ENCODE measurements at places on chromosomes 13 and 19. TPM values are rescaled to one million over a fixed set of nuclear protein-coding genes. Genes with fewer than 3 reads are reported as not detected.

BST2 gene
- 34.3 TPM for total RNA-seq

DNA sequence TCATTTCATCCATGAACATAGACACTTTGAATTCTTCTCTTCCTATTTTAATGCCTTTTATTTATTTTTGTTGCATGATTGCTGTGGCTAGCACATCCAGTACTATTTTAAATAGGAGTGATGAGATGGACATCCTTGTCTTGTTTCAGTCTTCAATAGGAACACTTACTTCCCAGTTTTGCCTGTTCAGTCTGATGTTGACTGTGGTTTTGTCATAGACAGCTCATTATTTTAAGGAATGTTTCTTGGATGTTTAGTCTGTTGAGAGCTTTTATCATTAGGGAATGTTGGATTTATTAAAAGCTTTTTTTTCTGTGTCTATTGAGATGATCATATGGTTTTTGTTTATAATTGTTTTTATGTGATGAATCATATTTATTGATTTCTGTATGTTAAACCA lies 586.6 kb downstream of the SLITRK1 start:
- DNase-seq = no peak

- DNase-seq = peak; percentile 73
These were observed 190.9 kb downstream of the COL4A1 start for GRCh38 chr13:110116072-110116487.

GRCh38 chr19:38233740-38234251 lies 9.8 kb upstream of the DPF1 start:
- peak; percentile 80 for DNase-seq

NCCRP1 gene
- 0.66 TPM for total RNA-seq

DNA sequence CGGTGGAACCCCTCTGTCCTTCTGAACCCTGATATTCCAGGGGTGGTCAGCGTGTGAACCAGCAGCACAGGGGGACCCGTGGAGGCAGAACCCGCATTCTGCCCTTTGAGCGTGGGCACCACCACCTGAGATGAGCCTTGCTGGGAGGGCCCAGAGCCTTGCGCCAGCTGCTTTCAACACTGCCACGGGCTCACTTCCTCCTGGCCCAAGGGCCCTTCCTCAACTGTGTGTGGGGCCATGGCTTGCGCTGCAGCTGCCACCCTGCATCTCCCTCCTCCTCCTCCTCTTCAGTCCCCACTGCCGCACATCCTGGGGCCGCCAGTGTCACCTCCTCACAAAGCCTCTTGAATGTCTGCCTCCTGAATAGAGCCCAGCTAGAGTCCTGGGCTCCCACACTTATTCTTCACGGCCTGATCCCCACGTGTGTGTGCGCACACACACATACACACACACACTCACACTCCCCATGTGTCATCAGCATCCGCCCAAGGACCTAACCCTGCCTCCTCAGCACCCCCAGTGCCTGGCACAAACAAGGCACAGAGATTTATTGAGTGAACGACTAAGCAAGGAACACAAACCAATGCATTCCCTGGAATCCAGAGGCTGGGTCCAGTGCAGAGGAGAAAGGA lies 26.9 kb upstream of the TMEM160 start:
- no peak for DNase-seq

Data from body of pancreas (tissue), 4 donors.